T-helper 1 cell (primary cell): ENCODE measurements at places on chromosomes 13 and 19.

- DNase-seq = no peak
Observed at GRCh38 chr13:103866048-103866447, 799.8 kb upstream of the SLC10A2 start.

GRCh38 chr19:36120984-36121358, 5.7 kb downstream of the TBCB start:
- no peak for DNase-seq

DNA sequence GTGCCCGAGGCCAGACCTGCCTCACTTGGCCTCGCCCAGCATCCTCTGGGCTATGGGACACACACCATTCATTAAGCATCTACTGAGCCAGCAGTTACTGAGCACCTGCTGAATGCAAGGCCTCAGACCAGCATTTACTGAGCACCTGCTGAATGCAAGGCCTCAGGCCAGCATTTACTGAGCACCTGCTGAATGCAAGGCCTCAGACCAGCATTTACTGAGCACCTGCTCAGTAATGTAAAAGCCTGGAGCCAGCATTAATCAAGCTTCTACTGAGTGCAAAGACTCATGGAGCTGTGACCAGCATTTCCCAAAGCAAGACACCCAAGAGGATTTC, 3.7 kb downstream of the ATP8B3 start:
- no peak for DNase-seq

GRCh38 chr19:19259741-19260140, 13.4 kb downstream of the TM6SF2 start:
- DNase-seq = no peak

DNA sequence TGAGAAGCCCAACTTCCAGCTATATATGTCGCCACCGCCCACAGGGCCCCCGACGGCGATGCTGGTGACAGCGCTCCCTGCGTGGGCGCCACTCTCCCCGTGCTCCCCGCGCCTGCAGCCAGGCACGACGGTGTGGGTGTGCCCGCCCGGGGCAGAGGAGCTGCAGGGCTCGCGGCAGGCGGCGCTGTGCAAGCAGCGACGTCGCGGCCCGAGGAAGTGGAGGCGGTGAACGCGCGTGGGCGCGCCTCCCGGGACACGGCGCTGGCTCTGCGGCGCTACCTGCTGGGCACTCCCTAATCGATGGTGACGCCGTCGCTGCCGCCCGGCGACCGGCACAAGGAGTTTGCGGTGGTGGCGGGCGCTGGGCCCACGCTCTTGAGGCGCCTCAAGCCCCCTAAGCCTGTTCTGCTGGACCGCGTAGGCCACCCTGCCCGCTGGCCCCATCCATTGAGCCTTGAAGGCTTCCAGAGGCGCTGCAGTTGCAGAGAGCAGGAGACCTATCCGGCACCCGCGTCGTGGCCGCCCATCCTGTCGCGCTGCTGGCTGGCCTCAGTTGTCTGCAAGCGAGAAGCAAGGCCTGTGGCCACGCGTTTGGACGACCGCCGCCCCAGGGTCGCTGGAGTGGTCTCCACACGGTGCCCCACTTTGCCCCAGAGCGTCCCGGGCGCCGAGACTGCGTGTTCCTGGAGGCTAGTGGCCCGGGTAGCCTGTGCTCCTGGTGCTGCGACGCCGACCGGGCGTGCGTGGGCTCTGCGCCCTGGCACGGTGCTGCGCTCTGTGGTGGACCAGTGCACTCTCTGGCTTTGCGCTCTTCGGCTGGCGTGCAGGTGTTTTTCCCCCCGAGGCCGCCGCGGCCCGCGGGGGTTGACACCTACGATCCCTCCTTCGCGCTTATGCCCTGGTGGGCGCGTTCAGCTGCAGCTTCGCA, 23.1 kb downstream of the LRFN3 start:
- peak; percentile 78 for DNase-seq

GRCh38 chr13:35255241-35255640, 221.2 kb downstream of the MAB21L1 start:
- DNase-seq = no peak

DNA sequence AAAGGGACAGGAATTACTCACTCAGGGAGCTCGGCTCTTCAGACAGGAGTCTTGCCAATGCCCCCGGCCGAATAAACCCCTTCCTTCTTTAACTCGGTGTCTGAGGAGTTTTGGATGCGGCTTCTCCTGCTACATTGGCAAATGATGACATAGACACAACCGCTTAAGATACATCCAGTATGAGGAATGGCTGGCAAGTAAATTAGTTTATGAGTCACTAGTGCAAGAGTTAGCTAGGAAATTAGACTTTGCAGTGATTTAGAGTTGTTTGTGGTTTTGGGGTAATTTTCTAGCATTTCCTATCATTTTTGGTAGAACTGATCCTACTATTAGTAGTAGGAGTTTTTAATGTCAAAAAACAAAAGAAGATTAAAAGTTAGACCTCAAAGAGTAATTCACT, 166.2 kb downstream of the SLITRK1 start:
- no peak for DNase-seq

GRCh38 chr19:56119582-56119978, 1.5 kb downstream of the ZNF787 start:
- DNase-seq = no peak

- no peak for DNase-seq
Observed at GRCh38 chr19:3977242-3978143, 6.6 kb upstream of the DAPK3 start.

DNA sequence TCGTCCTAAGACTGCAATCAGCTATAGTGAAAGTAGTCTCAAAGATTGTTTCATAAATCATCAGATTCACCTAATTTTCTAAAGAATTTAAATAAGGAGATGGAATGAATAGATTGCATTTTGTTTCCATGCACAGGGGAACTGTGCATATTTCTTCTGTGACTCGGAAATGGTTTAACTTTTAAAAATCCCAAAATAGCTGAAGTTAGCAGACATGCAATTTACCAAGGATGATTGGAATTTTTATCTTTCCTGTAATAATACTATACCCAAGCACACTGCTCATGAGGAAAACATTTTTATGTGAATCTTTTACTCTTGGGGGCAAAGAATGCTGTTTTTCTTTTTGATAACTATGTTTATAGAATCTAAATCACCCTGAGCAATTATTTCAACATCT, 15.0 kb upstream of the LMO7 start:
- DNase-seq = no peak

GRCh38 chr19:35712567-35713505, 5.0 kb upstream of the KMT2B start:
- peak; percentile 95 for DNase-seq

- no peak for DNase-seq
Observed at GRCh38 chr19:48780631-48781391, 25.5 kb downstream of the FGF21 start.

GRCh38 chr19:49758292-49758691, 4.8 kb downstream of the TSKS start:
- no peak for DNase-seq

DNA sequence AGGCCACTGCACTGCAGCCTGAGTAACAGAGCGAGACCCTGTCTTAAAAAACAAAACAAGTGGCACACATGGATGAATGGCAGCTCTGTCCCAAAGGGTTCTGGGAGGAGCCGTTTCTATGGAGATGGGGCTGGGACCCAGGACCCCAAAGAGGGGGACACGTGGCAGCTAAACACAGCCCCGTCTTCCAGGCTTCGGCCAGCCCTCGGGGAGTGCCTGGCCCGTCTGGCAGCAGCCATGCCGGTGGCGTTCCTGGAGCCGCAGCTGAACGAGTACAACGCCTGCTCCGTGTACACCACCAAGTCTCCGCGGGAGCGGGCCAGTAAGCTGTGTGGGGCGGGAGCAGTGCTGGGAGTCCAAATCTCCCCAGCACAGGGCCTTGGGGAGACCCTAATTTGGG, 82.4 kb downstream of the RYR1 start:
- no peak for DNase-seq

DNA sequence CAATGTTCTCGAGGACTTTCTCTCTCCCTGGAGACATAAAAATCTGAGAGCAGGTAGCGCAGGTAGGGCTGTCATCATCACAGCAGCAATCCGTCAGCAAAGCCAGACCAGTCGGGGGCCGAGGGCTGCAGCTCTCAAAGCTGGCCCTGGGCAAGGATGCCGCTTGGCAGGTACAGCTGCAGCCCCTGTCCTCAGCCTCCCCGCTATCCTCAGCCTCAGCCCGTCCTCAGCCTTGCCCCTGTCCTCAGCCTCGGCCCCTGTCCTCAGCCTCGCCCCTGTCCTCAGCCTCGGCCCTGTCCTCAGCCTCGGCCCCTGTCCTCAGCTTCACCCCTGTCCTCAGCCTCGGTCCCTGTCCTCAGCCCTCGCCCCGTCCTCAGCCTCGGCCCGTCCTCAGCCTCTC, 10.9 kb downstream of the C13orf46 start:
- DNase-seq = no peak

- DNase-seq = no peak
Observed at GRCh38 chr19:1471515-1472160, 7.4 kb downstream of the C19orf25 start.

- no peak for DNase-seq
Observed at GRCh38 chr13:30880856-30881155, 25.3 kb upstream of the MEDAG start.

GRCh38 chr19:56124578-56124977, 3.5 kb upstream of the ZNF787 start:
- no peak for DNase-seq

- no peak for DNase-seq
Observed at GRCh38 chr13:79668201-79668752, 187.3 kb downstream of the NDFIP2 start.

- DNase-seq = no peak
Observed at GRCh38 chr13:32917504-32917903, 98.7 kb upstream of the KL start.

DNA sequence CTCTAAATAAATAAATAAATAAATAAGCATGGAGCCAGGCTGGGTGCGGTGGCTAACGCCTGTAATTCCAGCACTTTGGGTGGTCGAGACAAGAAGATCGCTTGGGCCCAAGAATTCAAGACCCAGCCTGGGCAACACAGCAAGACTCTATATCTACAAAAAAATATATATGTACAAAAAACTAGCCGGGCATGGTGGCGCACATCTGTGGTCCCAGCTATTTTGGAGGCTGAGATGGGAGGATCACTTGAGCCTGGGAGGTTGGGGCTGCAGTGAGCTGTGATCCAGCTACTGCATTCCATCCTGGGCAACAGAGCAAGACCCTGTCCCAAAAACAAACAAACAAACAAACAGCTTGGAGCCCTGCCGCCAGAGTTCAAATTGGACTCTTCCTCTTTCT, 2.7 kb downstream of the ACTMAP start:
- DNase-seq = no peak

DNA sequence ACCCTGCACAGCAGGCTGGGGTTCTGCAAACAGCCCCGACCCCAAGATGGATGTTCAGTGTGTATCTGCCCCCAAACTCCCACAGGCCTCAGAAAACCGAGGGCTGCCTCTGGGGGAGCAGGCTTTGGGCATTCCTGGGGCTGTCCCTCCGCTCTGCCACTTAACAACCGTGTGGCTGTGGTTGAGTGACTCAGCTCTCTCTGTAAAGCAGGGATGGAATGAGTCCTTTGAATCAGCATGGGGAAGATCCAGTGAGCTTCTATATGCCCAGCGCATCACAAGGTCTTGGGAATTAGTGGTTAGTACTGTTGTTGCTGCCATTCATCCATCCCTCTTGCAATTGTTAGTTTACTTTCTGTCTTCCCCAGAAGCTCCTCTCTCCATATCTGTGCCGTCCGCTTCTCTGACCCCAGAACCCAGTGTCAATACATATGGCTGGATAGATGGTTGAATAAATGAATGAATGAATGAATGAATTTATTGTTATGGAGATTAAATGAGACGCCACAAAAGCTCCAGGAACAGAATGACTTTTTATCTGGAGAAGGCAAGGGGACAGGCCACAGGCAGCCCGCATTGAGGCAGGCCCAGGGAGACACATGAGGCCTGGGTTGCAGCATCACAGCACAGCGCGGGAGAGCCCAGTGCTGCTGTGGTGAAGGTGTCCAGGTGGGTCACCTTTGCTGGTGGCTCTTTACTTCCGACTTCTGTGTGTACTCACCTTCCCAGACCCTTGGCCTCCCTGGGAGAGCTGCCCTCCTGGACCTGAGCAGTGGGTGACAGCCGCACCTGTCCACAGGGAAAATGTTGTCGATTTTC, 89.2 kb downstream of the RGCC start:
- no peak for DNase-seq

DNA sequence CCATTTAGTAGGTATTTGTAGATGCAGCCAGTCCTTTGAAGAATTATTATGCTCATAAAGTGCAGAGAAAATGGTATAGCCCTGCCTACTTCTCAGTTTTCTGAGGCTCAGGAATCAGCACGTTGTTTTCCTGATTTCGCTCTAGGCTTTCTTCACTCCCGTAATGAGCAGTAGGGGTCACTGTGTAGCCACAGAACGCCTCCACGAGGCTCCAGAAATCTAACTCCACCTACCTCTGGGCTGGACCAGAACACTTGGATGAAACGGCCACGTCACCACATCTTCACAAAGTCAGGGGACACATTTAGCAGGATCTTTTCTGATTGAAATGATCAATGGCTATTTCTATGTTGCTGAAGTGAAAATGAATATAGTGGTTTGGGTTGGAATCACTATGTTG, 49.8 kb upstream of the GTF3A start:
- peak; percentile 28 for DNase-seq

DNA sequence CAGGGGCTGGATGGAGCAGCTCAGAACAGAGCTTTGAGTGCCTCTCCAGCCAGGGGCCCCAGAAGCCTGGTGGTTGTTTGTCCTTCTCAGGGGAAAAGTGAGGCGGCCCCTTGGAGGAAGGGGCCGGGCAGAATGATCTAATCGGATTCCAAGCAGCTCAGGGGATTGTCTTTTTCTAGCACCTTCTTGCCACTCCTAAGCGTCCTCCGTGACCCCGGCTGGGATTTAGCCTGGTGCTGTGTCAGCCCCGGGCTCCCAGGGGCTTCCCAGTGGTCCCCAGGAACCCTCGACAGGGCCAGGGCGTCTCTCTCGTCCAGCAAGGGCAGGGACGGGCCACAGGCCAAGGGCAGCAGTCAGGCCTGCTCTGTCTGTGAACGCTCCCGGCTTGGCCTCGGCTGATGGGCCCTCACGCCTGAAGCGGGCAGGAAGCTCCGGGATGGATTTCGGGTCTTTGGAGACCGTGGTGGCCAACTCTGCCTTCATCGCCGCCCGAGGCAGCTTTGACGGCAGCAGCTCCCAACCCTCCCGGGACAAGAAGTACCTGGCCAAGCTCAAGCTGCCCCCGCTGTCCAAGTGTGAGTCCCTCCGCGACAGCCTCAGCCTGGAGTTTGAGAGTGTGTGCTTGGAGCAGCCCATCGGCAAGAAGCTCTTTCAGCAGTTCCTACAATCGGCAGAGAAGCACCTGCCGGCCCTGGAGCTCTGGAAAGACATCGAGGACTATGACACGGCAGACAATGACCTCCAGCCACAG, at the start of gene GRK1:
TSS of gene GRK1 (plus strand) at position 269 of the 751 bp plus-strand sequence. CDS start at position 437, 168 bp downstream.
- DNase-seq = no peak
